ENCODE measurements at places on chromosomes 16 and 17.

GRCh38 chr16:55454861-55455260, 24.1 kb upstream of the MMP2 start:
- DNase-seq, result no peak

DNA sequence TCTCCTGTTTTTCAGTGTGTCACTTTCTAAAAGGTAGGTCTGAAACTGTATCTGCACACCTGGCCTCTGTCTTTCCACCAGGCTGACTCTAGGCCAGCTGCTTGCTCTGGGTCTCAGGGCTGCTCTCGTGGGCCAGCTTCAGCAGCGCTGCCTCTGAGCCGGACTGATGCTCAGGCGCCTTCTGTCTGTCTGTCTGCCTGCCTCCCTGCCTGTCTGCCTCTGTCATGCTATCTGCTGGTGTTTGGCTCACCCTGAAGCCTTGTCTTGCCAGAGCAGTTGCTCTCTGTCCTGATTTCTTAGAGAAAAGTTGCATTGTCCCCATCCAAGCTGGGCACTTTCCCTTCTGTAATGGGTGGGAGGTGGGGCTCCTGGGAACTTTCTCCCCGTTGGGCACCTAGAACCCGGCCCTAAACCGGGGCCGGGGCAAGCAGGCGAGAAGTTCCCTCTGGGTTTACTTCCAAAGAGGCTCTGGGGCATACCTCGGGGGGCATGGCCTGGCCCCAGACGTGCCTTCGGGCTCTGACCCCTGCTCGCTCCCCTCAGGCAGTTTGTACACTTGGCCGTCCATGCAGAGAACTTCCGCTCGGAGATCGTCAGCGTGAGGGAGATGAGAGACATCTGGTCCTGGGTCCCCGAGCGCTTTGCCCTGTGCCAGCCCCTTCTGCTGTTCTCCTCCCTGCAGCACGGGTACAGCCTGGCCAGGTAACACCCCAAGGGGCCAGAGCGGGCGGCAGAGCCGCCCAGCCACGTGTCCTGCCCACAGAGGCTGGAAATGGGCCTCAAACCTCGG, 15.9 kb upstream of the ATP6V0C start:
- no peak for DNase-seq

DNA sequence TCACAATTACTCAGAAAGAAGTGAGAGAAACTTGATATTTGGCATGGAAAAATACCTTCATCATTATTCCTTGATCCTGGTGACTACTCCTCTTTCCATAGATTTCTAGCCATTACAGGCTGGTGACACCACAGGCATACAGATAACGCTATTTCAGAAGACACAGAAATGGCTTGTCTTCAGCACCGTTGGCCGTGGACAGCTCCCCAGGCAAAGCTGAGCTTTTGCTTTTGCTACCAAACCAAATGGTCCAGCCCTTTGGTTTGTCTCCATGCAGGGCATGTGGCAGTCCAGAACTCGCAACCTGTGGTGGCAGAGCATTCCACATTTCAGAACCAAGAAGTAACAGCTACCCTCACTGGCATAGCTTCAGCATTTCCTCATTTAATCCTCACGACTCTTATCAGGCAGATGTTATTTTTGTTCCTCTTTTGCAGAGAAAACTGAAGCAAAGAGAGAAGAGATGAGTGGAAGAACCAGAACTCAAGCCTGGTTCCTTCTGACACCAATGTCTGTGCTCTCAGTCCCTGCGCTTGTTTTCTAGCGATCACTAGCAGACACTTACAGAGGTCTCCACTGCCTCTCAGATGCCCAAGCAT, 55.5 kb downstream of the HS3ST4 start:
- DNase-seq, result peak; percentile 6

- DNase-seq, result peak; percentile 81
These were observed 37.7 kb upstream of the SREBF1 start for GRCh38 chr17:17874478-17874877.

DNA sequence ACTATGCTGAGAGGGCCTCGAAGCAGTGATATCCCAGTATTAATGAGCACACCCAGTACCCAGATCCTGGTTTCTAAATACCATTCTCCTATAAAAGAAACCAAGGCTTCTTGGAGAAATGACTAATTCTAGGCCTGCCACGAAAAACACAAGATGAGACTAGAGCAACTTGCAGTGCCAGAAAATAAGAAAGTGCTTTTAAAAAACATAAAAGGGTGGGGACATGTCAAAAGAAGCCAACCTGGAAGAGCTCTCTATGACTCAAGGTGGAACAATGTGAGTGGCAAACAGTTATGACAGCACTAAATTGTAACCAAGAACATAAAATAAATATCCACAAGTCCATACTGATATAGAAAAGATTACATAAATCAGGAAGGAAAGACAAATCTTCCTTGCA, 153.2 kb upstream of the KCNJ18 start:
- DNase-seq, result peak; percentile 40

Measured in GM23248 (cell line).